ENCODE measurements at places on chromosomes 11 and 22.

DNA sequence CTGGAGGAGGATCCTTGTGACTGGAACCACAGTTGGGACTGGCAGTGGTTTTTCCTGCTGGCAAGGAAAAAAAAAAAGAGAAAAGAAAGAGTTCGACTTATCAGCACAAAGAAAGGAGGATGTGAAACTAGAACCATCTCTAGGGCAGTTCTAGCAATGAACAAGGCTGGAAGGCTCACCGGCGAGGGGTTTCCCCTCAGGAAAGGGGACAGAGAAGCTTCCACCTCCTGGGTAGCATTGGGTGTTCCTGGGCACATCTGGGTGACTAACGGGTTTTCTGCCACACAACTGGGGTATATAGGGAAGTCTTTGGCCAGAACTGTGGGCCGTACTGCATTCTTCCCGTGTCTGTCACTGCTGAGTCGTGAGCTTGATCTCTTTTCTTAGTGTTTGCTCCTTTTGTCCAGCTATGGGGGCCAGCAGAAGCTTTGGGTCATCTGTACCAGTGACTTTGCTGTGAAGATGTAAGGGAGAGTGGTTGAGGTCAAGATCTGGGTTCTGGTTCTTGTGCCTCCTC, 109.4 kb upstream of the OR4B1 start:
- peak; percentile 72 for DNase-seq

- DNase-seq, result no peak
These were observed 12.7 kb downstream of the MRPL23 start for GRCh38 chr11:1959786-1960185.

DNA sequence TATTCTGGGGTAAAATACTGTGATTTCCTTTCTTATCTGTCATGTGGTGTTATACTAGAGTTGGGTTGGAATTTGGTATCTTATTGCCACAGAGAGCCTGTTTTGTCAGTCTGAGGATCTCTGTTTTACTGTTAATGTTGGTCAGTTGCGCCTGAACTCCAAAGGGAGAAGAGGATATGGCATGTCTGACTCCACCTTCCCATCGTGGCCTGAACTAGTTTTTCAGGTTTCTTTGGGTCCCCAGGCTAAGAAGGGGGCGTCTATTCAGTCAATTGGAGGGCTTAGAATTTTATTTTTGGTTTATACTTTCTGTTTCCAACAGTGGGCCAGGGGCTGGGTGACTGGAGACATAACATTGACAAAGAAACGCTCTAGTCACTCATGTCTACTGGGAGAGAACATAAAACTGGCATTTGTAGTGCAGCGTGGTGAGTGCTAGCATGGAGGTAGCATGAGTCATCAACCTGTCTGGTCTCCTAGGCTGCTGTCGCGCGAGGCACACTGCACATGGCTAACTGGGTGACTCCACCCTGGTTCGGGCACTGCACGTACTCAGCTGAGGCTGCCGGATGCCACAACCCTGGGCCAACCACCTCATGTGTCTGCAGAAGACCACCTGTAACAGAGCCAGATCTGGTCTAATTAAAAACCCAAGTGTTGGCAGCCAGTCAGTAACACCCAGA, 120.1 kb upstream of the OR9Q1 start:
- peak; percentile 87 for DNase-seq

DNA sequence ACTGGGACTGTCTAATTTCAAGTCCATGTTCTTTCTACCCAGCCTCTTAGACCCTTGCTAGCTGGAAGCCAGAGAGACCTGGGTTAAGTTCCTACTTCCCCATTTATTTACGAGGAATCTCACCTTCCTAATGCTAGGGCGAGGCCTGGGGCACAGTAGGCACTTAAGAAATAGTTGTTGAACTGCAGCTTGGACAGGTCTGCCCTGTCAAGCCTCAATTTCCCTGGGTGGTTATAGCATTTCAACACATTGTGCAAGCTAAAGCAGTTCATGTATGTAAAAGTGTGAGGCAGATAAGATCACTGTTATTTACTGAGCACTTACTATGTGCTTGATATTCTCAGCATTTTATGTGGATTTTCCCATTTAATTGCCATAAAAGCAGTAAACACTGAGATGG, 12.1 kb downstream of the NAV2 start:
- DNase-seq, result no peak

DNA sequence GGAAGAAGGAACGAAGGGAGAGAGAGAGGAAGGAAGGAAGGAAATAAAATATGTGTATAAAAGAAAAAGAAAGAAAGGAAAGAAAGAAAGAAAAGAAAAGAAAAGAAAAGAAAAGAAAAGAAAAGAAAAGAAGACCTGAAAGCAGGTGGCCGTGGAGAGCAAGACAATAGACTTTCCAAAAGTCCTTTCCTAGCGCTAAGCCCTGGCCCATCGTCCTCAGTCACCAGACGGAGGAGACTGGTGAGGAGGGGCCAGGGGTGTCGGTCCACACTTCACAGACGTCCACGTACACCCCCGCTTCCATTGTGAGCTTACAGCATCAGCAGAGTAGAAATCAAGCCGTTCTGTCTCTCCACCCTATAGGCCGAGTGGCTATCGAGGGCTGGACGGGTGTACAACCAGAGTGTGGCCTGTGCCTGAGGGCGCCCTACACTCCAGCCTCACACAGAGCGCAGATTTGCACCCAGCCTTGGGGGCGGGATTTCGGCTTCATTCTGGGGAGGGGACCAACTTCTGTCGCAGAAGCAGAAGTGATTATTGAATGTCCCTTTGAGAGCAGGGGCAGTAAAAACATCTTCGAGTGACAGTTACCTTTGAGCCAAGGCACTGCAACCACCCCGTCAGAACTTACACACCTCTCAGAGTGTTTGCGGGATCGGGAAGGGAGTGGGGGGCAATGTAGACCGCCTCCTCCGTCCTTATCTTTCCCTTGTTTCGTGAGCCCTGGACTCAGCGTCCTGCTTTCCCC, 2.0 kb upstream of the BSX start:
- DNase-seq, result no peak

DNA sequence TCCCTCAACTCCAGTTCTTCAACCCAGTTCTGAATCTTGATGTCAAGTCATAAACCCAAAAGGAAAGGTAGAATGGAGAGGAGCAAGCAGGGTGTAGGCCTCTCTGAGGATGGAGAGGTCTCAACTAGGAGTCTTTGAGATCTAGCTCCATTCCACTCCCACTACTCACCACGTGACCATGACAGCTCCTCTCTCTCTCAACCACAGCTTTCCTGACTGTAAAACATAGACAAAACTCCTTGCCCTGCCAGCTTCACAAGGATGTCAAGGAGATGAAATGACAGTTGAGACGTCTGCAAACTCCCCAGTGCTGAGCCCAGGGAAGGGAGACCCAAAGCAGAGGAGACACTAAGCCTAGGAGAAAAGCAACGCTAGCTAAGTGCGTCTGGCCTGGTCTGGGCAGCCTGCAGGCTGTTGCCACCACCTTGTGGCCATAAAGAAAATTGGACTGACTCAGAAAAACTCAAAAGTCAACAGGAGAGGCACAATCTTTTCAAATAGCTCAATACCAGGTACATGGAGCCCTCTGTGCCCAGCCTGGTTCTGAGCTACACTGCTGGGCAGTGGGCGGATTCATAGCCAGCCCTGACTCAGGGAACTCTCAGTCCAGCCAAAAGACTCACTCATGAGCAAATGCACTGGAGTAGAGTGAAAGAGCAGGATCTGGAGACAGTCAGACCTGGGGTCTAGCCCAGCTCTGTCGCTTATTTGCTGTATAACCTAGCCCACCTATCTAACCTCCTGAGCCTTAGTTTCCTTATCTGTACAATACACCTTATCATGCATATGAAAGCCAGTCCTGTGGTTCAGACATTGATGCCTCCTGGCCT, 3.4 kb downstream of the CLPB start:
- no peak for DNase-seq

- no peak for DNase-seq
These were observed 13.1 kb downstream of the TOLLIP start for GRCh38 chr11:1296287-1296686.

GRCh38 chr22:36900880-36901279, 12.5 kb upstream of the CSF2RB start:
- no peak for DNase-seq

GRCh38 chr11:898540-899190, 11.9 kb downstream of the CHID1 start:
- no peak for DNase-seq

GRCh38 chr22:26553056-26553752, 36.7 kb downstream of the TPST2 start:
- DNase-seq, result peak; percentile 75

DNA sequence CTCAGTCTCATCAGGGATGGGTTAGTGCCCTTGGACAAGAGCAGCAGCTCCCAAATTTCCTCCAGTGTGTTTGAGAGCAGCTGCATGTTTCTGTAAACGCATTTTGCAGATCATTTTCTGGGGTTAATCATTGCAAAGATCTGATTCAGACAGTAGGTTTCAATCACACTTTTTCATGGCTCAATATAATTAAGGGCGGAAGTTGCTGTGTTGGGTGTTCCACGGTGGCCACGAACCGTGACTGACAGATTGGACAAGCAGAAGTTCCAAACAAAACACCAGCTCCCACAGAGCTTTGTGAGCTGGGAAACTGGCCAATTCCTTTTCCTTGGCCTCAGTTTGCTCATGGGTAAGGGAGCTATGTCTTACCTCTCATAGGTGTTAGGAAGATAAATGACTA, 8.4 kb upstream of the RASSF10 start:
- DNase-seq, result peak; percentile 16

- DNase-seq, result no peak
These were observed 128.8 kb upstream of the SESN3 start for GRCh38 chr11:95359756-95360155.

- no peak for DNase-seq
These were observed 60.2 kb upstream of the PPARA start for GRCh38 chr22:46090036-46090591.

GRCh38 chr11:4559527-4560440, 14.8 kb downstream of the OR52M1 start:
- DNase-seq, result no peak

- DNase-seq, result no peak
These were observed 71.5 kb downstream of the RCN1 start for GRCh38 chr11:32162351-32162750.

GRCh38 chr22:29231971-29232959, 26.6 kb downstream of the EMID1 start:
- DNase-seq, result no peak

- no peak for DNase-seq
These were observed 113.3 kb downstream of the MORC2 start for GRCh38 chr22:30855266-30855665.

DNA sequence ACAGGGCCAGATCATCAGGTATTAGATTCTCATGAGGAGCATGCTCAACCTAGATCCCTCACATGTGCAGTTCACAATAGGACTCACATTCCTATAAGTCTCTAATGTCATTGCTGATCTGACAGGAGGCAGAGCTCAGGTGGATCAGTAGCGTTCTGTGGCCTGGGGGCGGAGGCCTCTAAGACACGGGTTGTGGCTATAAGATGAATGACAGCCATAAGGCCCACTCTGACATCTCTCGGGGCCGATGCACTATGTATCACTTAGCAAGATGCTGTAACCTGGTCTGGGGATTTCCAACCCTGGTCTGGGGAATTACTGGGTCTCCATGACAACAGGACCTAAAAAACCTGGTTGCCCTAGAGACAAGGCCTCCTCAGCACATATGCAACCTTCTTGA, 932.7 kb downstream of the TBC1D22A start:
- no peak for DNase-seq

DNA sequence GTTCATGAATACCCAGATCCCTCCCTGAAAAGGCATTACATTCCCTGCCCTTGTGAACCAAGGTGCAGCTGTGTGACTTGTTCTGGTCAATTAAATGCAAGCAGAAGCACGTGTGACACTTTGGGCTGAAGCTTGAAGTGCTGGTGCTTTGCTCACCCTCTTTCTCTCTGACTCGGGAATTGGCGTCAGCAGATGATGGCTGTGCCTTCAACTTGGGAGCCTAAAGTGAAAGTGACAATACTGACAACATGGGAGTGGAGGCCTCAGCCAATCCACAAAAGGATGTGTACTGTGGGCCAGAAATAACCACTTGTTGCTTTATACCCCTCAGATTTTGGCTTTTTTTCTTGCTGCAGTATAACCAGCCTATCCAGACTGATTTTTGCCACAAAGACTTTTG, 148.3 kb upstream of the THY1 start:
- no peak for DNase-seq

- no peak for DNase-seq
These were observed 17.4 kb downstream of the SLC43A3 start for GRCh38 chr11:57409321-57410100.

DNA sequence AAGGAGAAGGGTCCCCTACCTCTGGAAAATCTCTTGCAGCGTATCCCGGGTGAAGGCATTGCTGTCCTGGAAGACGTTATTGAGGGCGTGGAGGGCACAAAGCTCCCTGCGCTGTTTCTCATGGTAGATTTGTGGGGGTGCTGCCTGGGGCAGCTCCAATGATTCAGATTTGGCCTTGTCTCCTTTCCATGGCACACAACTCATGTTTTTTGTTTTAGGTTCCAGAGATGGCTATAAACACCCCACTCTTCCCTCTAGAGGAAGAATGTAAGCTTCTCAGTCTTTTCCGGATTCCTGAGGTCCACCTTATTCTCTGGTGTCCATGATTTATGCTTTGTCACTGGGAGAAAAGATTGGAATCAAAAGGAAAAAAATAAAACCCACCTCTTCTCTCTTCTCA, 959 bp downstream of the JOSD1 start:
- DNase-seq, result peak; percentile 6

DNA sequence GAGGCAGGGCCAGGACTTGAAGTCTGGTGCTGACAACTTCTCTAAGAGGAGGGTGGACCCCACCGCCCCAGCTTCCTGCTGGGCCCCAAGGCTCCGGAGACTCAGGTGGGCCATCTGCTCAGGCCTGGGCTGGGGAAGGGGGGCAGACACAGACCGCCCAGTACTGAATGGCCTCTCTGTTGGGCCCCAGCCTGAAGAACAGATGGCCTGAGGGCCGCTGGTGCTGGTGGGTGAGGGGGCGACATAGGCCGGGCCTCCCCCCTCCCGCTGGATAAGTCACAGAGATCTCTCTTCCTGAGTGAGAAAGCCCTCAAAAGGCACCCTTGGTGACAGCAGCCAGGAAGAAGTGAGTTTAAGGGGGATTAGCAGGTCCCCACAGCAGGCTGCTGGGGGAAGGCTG, 12.5 kb upstream of the TP53I11 start:
- no peak for DNase-seq

DNA sequence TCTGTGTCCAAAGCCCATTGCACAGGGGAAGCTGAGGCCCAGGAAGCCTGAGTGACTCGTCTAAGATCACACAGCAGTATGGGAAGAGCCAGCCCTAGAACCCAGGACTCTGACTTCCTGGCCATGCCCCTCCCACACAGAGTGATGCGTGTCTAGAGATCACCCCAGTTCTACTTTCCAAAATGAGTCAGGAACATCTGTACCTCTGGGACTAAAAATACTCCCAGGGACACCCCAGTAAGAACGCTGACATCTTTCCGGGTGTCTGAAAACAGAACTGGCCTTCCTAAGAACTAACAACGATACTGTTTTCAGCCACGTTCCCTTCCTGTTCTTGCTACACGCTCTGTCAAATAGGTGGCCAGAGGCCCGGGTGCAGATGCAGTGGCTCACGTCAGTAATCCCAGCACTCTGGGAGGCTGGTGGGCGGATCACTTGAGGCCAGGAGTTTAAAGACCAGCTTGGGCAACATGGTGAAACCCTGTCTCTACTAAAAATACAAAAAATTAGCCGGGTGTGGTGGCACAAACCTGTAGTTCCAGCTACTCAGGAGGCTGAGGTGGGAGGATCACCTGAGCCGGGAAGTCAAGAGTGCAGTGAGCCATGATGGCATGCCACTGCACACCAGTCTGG, 21.7 kb upstream of the PDGFB start:
- no peak for DNase-seq

- no peak for DNase-seq
These were observed 15.4 kb upstream of the CAT start for GRCh38 chr11:34423300-34423699.

GRCh38 chr22:17777005-17777716, 2.9 kb upstream of the BID start:
- peak; percentile 16 for DNase-seq

GRCh38 chr22:49481659-49482399, 345.8 kb downstream of the BRD1 start:
- no peak for DNase-seq
